ENCODE measurements at places on chromosomes 13 and 19. TPM values are rescaled to one million over a fixed set of nuclear protein-coding genes. Genes with fewer than 3 reads are reported as not detected.

- no peak overlapping the region for H3K27ac ChIP-seq
- DNase-seq, result no peak
- H3K36me3 ChIP-seq, result no peaks in the 10 kb centered on the region
- H3K4me1 ChIP-seq, result no peaks in the 10 kb centered on the region
Measured at GRCh38 chr13:102323012-102323411, 78.8 kb downstream of the FGF14 start.

DNA sequence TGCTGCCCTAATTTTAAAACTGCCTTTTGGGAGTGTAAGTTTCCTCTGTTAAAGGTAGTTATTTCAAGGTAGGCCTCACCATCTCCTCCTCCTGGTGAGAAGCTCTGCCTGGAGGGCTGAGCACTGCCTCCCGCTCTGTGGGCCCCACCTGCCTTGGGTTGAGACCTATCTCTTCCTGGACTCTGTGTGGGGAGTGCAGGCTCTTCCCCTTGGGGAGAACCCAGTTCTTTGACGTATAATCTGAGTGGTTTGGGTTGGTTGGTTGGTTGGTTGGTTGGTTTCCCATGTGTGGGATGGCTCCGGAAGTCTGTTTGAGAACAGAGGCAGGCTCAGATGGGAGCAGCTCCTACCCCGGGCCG, 39.1 kb downstream of the ACTN4 start:
- H3K36me3 ChIP-seq, result no peaks in the 10 kb centered on the region
- no peak overlapping the region for H3K4me3 ChIP-seq
- H3K27me3 ChIP-seq, result no peaks in the 10 kb centered on the region
- no peak overlapping the region for H3K27ac ChIP-seq
- DNase-seq, result no peak

DNA sequence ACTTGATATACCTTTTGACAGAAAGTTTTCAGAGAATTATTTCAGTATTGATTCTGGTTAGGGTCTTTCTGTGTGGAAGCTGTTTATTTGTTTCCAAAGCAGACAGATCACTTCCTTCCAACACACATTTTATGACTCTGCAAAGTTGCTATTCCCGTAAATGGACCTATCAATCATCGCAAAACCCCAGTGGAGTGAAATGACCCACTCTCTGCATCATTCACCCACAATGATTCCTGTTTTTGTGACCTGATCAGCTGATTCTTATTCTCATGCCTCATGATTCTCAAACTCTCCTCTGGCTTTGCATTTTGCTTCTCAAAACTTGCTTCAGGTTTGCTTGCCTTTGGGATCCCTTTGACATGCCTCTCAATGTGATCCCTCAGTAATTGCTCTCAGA, 453.7 kb downstream of the PCDH17 start:
- H3K36me3 ChIP-seq, result no peaks in the 10 kb centered on the region
- H3K4me1 ChIP-seq, result no peaks in the 10 kb centered on the region
- no peak overlapping the region for H3K4me3 ChIP-seq
- no peak for DNase-seq
- no peaks in the 10 kb centered on the region for H3K27me3 ChIP-seq

- no peak for DNase-seq
- no peak overlapping the region for H3K4me3 ChIP-seq
- no peaks in the 10 kb centered on the region for H3K4me1 ChIP-seq
- H3K27ac ChIP-seq, result no peak overlapping the region
Measured at GRCh38 chr13:43273362-43273761, 250.0 kb downstream of the DNAJC15 start.

The OR7A17 gene
- polyA plus RNA-seq, result not detected
